ENCODE measurements at places on chromosomes 7 and 10.

DNA sequence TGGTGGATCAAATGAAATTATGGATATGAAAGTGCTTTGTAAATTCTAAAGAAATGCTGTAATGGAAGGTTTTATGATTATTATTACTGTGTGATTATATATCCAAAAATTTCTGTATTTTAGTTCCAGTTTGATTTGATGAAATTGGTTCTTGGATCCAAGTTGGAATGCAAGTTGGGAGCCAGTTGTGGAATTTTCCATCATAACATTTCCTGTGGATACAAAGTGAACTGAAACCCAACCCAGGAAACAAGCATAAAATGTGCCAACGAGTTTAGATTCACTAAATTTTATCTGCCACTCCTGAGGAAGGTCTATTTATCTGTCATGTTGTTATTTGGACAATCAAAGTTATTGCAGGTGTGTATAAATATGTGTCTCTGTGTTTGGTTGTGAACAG, 131.4 kb upstream of the MDFIC start:
- DNase-seq = no peak

DNA sequence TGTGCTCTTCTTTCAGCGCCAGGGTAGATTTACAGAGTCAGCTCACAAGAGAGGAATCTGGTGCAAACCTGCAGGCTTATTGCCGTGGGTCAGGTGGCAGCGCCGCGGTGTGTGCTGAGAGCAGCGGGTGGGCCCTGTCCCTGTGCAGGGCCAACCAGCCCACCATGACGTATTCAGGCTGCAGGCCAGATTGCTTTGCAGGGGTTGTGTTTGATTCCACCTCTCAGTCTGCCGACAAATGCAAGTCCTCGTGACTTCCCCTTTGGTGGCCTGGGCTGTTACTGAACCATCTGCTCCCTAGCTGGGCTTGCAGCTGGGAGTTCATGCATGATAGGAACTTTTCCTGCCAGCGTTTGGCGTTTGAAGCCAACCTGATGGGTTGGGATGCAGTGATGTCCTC, 66.7 kb upstream of the LEP start:
- DNase-seq = no peak

GRCh38 chr7:92612501-92612900, 22.3 kb upstream of the FAM133B start:
- DNase-seq = no peak

DNA sequence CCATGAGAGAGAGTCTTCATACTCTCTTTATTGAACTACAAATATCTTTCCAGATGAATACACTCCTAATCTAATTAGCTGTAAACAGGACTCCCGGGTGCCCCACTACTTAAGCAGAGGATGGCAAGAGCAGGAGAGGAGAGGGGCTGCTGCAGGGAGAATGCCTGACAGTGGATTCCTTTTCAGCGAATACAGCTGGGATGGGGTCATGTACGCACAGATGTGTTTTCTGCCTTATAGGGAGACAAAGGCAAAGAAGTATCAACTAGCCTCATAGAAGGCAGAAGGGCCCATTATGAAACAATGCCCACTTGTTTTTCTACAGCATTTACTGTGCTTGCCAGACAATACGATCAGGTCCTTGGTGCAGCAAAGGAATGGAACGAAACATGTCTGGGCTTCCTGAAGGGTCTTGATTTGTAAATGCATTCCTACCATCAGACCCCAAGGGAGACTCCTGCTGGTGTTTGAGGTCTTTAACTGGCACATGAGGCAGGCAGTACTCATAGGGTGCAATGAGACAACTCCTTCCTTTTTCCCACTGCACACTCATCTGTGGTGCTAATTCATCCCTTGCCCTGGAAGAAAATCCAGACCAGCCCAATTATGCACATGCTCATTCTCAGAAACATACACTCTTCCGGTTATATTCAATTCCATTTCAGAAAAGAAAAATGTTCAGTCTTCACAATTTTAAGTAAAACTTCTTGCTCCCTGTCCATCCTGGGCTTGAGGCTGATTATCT, 117.1 kb downstream of the AOAH start:
- DNase-seq = no peak

- no peak for DNase-seq
These were observed 27.6 kb downstream of the POLL start for GRCh38 chr10:101560298-101561067.

DNA sequence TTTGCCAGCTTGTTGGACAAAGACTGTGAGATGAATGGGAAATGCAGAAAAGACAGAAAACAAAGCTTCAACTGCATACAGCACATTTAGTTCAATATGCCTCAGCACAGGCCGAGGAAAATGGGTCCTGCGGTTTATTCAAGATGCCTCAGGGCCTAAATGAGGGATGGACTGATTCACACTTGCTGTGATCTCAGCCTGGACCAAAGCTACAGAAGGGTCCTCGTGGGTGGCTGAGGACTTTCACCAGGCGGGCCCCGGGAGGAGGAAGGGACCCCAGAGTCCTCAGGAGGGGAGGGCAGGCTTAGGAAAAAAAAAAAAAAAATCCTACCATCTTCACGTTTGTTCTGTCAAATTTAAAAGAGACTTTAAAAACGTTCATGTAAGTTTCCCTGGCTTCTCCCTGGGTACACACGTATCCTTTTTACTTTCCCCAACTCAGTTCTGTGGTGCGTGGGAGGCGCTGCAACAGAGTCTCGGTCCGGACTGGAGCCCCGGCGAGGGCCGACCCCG, 624 bp upstream of the ZNF783 start:
- no peak for DNase-seq
